ENCODE measurements at places on chromosomes 13 and 19.

- DNase-seq = no peak
Measured at GRCh38 chr13:99422586-99423220, 78.6 kb upstream of the TM9SF2 start.

- no peak for DNase-seq
Measured at GRCh38 chr19:590750-591098, 1.0 kb downstream of the HCN2 start.

DNA sequence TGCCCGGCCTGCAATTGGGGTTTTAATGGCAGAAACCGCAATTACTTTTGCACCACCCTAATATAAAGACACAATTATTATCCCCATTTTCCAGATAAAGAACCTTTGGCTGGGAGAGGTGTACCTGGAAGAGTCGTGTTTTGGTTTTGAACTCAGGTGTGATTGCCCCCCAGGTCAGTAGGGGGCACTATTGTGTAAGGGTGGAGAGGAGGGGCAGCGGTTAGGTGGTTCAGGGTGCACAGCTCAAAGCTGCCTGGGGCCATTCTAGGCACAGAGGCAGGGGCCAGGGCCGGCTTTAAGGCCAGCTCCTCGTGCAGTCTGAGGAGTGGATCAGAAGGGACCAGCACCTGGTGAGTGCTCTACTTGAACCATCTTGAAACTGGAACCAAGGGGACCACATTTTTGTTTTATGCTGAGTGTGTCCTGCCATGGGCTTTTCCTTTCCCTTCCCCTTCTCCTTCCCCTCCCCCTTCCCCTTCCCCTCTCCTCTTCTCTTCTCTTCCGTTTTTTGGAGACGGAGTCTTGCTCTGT lies 5.8 kb upstream of the FCGRT start:
- DNase-seq = peak; percentile 80

GRCh38 chr19:19032420-19033175 lies 719 bp downstream of the SUGP2 start:
- DNase-seq = peak; percentile 64

DNA sequence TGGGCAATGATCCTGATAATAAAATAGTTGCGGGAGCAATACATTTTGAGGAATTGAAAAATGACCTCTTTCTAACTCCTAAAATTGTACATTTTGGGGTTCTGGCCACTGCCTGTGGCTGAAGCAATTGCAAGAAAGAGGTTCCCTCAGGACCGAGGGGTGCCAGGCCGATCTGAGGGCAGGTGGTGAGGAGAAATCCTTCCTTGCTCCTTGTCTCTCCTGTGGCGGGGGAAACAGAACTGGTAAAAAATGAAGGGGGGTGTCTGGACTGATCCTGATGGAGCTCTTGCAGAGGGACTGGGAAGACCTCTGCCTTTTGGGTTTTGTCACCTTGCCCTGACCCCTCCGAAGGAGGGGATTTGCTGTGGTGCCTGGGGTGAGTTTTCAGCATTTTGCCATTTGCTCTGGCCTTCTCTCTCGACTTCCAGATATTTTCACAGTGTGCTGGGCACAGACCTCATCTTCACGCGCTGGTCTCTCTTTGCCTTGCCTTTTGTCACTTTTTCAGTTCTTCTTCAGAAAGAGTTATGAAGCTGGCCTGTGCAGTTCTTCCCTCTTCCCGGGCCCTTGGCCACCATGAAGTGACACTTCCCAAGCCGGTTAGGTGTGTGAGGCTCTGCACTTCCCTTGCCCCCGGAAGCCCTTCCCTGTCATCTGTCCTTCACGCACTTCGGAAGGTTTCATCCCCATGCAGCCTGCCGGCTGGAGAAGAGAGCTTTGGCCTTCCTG lies 22.2 kb downstream of the NFIX start:
- no peak for DNase-seq

- no peak for DNase-seq
Measured at GRCh38 chr13:76892488-76892887, 6.3 kb upstream of the KCTD12 start.

- no peak for DNase-seq
Measured at GRCh38 chr19:49201042-49201441, 43.5 kb downstream of the TRPM4 start.

DNA sequence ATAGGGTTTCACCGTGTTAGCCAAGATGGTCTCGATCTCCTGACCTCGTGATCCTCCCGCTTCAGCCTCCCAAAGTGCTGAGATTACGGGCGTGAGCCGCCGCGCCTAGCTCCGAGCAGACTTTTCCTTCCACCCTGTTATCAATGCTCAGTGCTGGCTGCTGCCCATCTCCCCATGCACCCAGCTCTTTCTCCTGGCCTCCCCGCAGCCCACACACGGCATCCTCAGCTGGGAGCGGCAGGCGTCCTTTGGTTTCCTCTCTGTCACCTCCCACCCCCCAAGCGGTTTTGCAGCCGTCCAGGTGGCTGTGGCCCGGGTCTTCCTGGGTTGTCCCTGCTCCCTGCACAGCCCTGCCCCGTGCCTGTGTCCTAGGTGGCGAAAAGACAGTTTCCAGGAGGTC lies 12.1 kb downstream of the PRR22 start:
- no peak for DNase-seq

Data from CD4-positive, alpha-beta T cell treated with Interleukin-6 at 100 ng/mL for 8 hours (primary cell).